ENCODE measurements at places on chromosomes 1 and 21.

DNA sequence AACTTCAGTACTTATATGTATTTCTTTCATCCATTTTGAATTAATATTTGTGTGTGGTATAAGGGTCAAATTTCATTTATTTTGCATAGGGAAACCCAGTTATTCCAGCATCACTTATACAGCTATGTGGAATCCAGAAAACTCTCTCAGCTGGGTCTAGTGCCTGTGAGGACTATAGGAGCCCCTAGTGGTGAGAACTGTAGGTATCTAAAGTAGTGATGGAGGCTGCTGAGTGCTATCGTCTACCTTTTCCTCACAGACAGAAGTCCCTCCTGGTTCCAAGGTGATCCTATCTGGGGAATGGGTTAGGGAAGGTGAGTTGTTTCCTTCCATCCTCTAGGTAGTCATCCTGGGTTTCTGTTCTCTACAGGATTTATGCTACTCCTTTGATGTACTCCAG lies 352.0 kb upstream of the C1orf87 start:
- DNase-seq, result no peak

GRCh38 chr1:91697861-91698260 lies 188.1 kb downstream of the TGFBR3 start:
- no peak for DNase-seq

DNA sequence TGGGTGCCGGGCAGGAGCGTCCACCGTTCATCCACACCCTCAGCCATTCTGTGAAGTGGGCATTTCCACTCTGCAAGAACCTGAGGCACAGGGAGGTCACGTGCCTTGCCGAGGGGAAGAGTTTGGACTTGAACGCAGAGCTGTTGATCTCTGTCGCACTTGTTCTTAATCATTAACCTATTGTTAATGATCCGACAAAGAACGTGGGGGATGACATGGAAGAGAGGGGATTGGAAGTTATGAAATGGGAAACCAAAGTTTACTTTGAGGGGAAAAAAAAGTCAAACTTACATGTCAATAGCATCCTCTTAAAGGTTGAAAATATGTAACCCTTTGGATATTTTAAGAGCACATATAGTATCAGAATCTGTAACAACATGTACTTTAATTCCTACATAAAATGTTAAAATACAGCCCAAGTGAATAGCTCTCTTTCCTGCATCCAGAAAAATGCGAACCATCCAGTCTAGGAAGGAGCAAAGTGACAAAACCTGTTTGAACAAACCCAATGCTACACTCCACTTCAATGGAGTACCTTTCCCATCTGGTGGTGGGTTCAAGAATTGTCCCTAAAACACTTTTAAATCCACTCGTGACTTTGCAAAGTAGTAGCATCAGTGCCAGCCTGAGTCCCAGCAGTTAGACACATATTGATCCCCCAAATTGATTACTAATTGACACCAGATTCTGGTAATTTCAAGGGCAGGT lies 75.5 kb downstream of the SETD4 start:
- DNase-seq, result no peak

- DNase-seq, result no peak
These were observed 316.4 kb upstream of the ADGRL2 start for GRCh38 chr1:81484284-81484683.

- DNase-seq, result no peak
These were observed 470 bp upstream of the RTCA start for GRCh38 chr1:100265562-100265930.

GRCh38 chr1:192485692-192486436 lies 89.7 kb upstream of the RGS1 start:
- no peak for DNase-seq

GRCh38 chr1:80629304-80629837 lies 1171.4 kb upstream of the ADGRL2 start:
- no peak for DNase-seq

DNA sequence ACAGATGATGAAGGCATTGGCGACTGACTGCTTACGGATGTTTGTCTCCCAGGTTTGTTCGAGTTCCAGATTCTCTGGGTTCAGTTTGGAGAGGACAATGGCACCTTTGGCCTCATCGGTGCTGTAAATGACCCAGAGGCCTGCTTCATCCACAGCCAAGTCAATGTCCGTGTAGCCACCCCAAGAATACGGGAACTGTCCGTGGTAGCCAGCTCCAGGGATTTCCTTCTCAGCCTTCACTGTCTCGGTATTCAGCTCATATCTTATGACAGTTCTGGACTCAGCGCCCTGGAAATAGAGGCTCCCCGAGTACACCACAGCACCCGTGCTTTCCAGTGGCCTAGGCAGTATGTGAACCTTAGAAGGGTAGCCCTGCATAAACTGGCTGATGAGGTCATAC lies 14.1 kb downstream of the MYOCOS start:
- DNase-seq, result no peak

DNA sequence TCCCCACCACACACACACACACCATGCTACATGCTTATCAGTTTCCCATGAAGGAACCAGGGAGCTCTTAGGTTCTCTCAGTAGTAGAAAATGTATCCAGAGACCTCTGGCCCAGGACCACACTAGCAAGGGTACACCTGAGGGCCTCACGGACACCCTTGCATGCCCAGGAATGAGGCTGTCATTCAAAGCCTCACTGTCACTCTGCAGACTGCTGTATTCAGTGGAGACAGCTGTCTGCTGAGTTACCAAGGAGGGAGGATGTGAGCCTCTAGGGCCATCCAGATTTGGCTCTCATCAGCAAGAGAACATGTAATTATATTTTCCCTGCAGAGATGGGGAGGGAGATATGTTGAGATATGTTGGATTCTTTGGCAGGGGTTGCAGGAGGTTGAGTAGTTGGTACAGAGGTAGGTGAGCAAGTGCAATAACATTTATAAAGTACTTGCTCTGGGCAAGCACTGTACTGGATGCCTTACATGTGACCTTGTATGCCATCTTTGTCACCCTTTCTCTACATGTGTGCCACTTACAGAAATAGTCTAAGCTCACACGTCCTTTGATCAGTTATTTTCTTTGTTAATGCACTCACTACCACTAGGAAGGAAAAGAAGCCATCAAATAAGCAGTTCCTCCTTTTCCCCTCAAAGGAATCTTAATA lies 250.6 kb downstream of the ZP4 start:
- no peak for DNase-seq

DNA sequence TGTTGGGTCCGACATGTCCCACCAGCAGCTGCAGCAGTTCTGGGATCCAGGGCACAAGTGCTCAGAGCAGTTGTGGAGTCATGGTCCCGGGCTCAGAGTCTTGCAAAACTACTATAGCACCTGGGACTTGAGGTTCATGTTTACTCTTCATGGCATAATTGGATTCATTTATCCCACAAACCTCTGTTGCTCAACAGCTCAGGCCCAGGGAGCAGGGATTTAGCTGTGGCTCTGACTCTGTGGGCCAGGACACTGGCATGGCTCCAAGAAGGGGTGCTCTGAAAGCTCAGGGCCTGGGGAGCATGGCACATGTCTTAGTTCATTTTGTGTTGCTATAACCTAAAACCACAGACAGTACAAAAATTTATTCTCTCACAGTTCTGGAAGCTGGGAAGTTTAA lies 626.7 kb upstream of the ADGRL2 start:
- no peak for DNase-seq

GRCh38 chr1:46221749-46222148 lies 18.6 kb downstream of the LURAP1 start:
- no peak for DNase-seq

- DNase-seq, result no peak
These were observed at the start of gene PGLYRP4 for GRCh38 chr1:153348511-153349362. PGLYRP4 (minus strand) TSS chr1:153348841; CDS start chr1:153347932, 909 bp downstream.

GRCh38 chr1:105632342-105633196 lies 1423.9 kb upstream of the PRMT6 start:
- no peak for DNase-seq

GRCh38 chr1:222009105-222009730 lies 267.3 kb upstream of the DUSP10 start:
- no peak for DNase-seq

DNA sequence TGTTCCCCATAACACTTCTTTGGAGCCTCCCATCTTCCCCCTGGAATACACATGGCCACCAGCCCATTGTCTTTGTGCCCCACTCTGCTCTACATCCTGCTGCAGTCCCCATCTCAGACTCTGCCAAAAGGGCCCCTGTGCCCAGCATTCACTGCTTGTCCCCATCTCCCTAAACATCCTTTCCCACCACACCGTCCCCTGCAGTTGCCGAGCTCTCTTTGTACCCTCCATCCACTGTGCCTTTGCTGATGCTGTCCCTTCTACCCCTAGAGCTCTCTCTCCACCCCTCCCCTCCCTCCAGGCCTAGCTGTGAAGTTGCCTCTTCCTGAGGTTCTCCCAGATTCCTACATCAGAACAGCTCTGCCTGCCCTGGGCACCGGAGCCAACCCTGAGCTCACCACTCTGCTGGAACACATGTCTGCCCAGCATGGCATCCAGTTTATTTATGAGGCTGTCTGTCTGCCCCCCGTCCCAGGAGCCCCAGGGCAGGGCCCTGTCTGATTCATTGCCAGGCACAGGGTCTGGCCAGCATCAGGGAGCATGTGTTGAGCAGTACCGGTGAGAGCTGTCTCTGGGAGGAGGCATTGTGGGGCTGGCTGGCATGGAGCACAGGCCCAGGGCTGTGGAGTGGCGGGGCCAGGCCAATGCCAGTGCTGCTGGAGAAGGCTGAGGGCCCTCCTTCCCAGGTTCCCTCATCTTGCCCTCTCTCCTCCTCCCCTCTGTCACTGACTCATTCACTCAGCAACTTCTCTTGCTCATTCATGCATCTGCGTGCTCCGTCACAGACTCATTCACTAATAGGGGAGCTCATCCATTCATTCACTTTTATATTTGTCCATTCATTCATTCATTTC lies 28.8 kb downstream of the EDN2 start:
- no peak for DNase-seq

DNA sequence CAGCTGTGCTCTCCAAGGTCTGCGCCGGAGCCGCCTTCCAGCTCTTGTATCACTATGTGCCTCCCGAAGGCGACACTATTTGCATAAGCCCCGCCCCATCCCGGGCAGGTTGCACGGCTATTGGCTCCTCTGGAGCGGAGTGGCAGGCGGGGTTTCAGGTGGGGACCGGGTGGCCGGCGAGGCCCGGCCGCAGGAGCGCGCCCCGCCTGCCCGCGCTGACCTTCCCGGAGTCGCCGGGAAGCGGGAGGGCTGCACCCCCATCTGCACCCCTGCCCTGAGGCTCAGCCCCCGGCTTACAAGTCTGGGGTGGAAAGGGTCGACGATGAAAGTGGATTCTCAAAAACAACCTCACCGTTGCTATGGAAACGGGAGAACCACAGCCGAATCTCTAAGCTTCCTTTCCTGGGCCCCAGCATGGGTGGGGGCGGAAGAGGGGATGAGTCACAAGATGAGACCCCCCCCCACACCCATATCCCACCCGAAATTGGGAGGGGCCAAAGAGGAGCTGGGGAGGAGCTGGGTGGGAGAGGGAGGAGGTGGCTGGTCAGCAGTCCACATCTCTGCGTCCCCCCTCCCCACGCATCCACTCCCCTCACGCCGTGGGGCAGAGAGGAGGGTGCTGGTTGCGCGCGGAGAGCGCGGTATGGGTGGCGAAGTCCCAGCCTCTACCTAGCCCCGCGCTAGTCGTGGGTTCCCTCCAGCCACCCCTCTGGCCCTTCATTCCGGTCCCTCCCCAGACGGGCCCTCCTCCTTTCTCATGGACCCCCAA lies at the start of gene HPCAL4:
HPCAL4 (minus strand) TSS at position 51 of the 769 bp plus-strand sequence. CDS start 6,830 bp downstream, outside the sequence.
- DNase-seq, result peak; percentile 85

DNA sequence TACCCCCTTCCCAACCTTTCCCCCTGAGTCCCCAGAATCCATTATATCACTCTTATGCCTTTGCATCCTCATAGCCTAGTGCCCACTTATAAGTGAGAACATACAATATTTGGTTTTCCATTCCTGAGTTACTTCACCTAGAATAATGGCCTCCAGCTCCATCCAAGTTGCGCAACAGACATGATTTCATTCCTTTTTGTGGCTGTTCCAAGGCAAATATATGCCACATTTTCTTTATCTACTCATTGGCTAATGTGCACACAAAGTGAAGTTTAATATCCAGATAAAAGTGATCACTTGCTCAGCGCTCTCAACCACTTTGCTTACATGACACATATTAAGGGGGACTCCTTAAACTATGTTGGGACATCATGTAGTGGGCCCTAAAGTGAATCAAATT lies 72.4 kb upstream of the TIAM1 start:
- DNase-seq, result no peak

DNA sequence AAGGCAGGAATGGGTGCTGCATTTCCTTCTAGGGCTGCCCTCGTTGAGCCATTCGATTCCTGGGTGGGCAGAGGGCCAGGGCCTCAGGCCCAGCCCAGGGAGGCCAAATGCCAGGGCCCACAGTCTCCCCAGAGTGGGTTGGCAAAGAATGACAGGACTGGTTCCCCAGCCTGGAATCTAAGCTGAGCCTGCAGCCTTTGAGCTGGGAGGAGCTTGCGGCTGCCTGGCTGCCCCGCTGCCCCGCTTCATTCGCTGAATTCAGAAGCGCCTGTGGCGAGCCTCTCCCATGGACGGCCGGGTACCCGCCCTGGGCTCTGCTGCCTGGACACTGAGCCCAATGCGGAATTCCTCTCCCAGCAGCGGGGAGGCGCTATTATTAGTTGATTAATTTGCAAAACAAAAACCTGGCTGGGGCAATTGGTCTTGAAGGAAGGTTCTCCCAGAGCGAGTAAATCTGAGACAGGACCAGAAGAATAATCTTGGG lies 32.3 kb upstream of the TARDBP start:
- no peak for DNase-seq

DNA sequence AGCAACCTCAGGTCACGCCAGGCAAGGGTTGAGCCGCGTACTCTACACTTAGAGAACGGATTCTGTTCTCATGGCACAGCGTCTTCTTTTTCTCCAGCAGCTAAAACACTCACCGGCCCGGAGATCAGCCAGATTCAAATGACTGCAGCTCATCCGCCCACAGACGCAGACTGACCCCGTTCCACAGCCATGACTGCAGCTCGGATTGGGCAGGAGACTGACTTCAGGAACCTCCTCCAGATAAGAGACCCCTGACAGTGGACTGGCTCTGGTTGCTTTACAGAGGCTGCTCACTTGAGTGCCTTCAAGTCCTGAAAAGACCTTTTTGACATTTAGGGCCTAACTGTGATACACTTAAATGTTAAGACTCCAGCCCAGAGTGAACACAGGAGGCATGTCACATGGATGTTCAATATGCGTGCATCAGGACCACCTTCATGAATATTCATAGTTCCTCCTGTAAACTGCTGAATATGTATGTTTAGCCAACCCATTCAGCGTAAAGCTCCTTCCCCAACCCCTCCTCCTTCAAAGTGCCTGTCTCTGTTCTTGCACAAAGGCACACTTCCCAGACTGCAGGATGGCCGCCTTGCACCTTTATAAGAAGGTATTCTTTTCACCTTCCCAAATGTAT lies 42.6 kb downstream of the BACE2 start:
- no peak for DNase-seq

DNA sequence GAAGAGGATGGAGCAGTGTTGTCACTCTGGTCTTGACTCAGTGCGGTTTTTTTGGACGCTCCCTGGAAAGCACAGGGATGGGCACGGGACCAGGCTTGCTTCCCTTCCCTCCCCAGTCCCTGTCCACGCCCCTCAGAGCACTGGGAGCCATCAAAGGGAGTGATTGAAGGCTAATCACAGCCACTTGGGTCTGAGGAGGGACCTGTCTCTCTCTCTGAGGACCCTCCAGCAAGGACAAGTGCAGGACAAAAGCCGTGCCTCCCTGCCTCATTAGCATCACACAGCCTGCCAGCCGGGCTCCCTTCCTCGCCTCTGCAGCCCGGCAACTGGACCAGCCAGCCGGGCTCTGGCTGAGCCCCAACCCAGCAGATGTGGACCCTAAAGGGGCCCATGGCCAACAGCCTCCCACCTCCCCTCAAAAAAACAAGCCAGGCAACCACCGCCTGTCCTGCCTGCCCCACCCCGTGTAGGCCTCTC lies 18.6 kb upstream of the PDZK1IP1 start:
- no peak for DNase-seq

- no peak for DNase-seq
These were observed 11.4 kb upstream of the MNDA start for GRCh38 chr1:158819461-158820443.

Measured in activated CD4-positive, CD25-positive, alpha-beta regulatory T cell treated with anti-CD3 and anti-CD28 coated beads, Interleukin-2, amount 50 U/mL, for 72 hours (primary cell).